ENCODE measurements at places on chromosomes 13 and 19. TPM values are rescaled to one million over a fixed set of nuclear protein-coding genes. Genes with fewer than 3 reads are reported as not detected.

The SHISA7 gene
- total RNA-seq, result not detected

The KIR2DL4 gene
- not detected for total RNA-seq

The RNF113B gene
- not detected for total RNA-seq

The SIGLEC5 gene
- not detected for total RNA-seq

The CEACAM19 gene
- total RNA-seq, result 4.9 TPM

The ZNF627 gene
- 14.9 TPM for total RNA-seq

The TSKS gene
- total RNA-seq, result 0.06 TPM

The AMER2 gene
- total RNA-seq, result not detected

The RFXAP gene
- total RNA-seq, result 1.4 TPM

The HCST gene
- total RNA-seq, result 1.2 TPM

The SMIM24 gene
- total RNA-seq, result not detected

The ZNF526 gene
- total RNA-seq, result 7.9 TPM

The EMP3 gene
- total RNA-seq, result 427 TPM

The KCTD4 gene
- 0.13 TPM for total RNA-seq

The AMH gene
- 0.92 TPM for total RNA-seq

The FXYD3 gene
- total RNA-seq, result not detected

The NPHS1 gene
- not detected for total RNA-seq

The CYP2A6 gene
- not detected for total RNA-seq

The HIPK4 gene
- 0.06 TPM for total RNA-seq

The MBD3L2B gene
- total RNA-seq, result not detected

The B3GNT8 gene
- 0.26 TPM for total RNA-seq

The DCAF15 gene
- 8.6 TPM for total RNA-seq

The SLITRK1 gene
- total RNA-seq, result not detected

The IL11 gene
- total RNA-seq, result 1.1 TPM

The CDC42EP5 gene
- total RNA-seq, result 23.9 TPM

The SOHLH2 gene
- 0.93 TPM for total RNA-seq

The ATP4A gene
- not detected for total RNA-seq

The ERICH4 gene
- total RNA-seq, result not detected
